Small intestine (tissue), 16 donors: ENCODE measurements at places on chromosomes 13 and 19.

GRCh38 chr19:1956868-1957492 lies 16.0 kb downstream of the CSNK1G2 start:
- DNase-seq: no peak

DNA sequence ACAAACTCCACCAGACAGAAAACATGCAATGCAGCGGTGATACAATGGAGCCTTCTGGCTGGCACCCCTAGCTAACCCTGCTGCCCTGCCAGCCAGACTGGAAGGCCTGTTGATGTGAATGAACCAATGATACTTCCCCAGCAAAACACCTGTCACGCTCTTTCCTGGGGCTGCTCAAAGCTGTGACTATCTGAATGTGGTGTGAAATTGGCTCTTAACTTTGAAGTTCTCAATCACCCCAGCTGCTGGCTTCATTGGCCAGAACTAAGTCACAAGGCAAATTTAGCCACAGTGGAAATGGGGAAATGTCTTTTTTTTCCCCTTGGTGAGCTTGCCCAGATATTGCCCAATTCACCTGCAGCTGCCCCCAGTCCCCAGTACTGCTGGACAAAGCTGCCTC lies 147.3 kb downstream of the SLC7A1 start:
- no peak for DNase-seq

- no peak for DNase-seq
Measured at GRCh38 chr19:20925481-20925880, 2.4 kb downstream of the ZNF85 start.

GRCh38 chr19:48918801-48919247 lies 14.7 kb upstream of the DHDH start:
- DNase-seq: no peak

DNA sequence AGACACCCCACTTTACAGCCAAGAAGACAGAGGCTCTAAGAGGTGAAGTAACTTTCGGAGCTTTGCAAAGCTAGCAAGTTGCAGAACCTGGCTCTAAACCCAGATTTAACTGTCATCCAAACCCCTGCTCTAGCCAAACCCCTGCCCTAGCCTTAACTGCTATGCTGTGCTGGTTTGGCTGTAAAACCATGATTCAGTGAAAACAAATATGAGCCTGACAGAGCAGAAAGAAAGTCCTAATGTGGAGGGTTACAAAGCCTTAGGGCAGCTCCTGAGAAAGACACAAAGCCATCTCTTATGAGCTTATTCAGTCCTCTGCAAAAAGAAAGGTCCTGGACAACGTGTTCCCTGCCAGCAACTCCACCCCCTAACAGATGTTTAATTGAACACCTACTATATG lies 172.8 kb downstream of the KATNAL1 start:
- no peak for DNase-seq

DNA sequence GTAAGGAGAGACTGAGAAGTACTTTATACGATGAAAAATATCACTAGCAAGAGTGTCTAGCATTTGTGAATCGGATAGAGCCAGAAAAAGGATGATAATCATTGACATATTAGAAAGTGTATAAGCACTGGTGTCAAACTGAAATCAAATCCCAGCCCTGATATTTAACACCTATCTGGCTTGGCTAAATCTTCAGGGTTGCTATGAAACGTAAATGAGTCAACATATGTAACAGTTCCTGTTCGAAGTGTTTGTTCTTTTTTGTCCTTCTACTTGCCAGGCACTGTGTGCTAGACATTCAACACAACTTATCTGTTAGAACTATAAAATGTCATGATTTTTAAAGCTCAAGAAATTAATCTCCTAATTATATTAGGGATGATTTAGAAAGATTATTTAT lies 40.8 kb downstream of the SERPINE3 start:
- DNase-seq: peak; percentile 7

DNA sequence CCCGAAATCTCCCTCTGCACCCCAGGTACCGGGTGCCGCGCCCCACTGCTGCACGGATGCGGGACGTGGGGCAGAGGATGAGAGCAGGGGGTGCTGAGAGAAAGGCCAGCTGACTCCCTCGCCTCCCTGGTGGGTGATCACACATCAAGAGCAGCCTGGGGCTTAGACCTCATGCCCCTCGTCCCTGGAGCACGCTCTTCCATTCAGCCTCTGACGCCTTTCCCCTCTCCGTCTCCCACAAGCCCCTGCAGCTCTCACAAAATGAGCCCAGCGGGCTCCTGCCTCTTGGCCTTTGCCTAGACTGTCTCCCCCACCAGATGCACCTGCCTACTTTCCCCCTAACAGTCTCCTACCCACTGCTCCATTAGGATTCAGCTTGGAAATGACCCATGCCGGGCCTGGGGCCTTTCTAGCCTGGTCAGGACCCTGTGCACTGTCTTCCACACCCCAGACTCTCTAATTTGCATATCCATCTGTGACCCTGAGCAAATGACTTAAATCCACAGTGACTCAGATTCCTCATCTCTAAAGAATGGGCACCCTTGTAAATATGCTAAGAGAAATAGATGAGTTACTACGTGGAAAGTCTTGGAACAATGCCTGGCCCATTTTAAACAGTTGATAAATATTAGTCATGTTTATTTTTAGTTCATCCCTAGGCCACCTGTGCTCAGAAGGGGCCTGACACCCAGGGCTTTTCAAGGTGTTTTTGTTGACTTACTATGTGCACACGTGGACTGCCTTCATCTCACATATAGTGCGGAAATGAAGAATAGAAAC lies 582 bp upstream of the PTPRH start:
- peak; percentile 71 for DNase-seq
